T-helper 2 cell (primary cell): ENCODE measurements at places on chromosomes 6 and 20.
A peak's percentile ranks its signal among the peaks of the same experiment; 100 is the strongest.

DNA sequence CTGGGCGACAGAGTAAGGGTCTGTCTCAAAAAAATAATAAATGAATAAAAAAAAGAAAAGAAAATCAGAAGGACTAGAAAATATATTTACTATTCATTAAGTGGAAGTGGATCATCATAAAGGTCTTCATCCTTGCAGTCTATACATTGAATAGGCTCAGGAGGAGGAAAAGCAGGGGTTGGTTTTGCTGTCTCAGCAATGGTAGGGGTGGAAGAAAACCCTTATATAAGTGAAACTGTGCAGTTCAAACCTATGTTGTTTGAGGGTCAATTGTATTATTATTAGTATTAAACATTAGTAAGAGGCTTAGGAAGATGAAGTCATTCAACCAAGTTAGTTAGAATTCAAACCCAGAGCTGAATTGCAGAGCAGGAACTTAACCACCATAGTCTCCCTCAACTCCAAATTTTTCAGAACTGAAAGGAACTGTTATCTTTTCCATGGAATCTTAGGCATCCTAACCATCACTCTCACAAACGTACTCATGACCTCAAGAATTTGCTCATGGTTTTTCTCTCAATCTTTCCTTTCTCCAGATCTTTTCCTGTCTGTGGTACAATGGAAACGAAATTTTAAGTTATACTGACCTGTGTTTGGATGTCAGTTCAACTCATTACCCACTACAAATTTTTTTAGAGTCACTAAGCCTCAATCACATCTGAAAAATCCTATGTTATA lies 7.7 kb upstream of the SMIM13 start:
- DNase-seq, result no peak

GRCh38 chr6:109336221-109336961 lies 45.9 kb downstream of the CD164 start:
- DNase-seq, result no peak

DNA sequence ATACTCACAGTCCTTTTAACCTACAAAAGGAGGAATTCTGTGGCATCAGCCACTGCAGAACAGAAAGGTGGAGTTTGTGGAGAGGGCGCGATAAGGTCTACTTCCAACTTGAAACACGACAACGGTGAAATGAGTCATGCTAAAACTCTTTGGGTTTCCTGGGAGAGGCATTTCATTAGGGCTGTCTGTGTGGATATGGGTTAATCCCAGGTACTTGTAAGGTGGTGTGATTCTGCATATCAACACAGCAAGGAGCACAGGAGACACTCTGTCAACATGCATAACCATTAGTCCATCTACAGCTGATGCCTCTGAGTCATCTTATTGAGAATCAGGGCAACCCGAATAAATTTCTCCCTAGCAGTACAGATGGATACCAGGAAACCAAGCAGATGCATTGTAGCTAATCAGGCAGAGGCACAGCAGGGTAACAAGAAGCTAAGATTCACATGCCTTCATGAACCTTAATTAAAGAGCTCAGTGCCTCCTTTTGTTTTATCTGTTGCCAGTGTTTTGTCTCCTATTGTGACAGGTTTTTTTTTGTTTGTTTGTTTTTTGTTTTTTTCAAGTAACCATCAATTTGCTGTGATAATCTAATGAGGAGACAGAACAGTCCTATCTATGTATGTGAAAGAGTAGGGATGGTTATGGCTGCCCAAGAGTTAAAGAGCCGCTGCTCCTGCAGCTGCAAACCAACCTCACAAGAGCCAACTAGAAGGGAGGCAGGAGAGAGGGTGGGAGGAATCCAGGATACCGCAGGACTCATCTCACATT lies 315.8 kb upstream of the SOX4 start:
- DNase-seq, result no peak

GRCh38 chr6:149951626-149952025 lies 9.8 kb downstream of the ULBP2 start:
- no peak for DNase-seq

GRCh38 chr6:28368522-28368921 lies 18.8 kb downstream of the ZKSCAN3 start:
- no peak for DNase-seq

GRCh38 chr20:44959082-44959637 lies 1.0 kb downstream of the TOMM34 start:
- no peak for DNase-seq

DNA sequence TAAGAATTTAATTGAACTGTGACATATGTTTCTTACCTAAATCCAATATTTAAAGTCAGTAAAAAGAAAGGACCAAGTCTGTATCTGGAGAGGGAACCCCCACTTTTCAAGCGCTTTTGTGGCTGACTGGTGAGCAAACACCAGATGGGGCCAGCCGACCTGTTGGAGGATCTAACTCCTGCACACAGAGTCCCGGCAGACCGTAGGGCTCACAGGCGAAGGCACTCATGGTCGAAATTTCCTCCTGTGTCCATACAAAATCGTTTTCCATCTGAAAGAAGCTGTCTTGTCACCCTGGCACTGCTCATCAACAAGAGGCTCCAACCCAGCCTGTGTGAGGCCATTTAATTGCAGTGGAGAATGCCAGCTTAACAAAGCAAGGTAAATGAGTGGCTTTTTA lies 94.0 kb downstream of the SCML4 start:
- DNase-seq, result peak; percentile 35

GRCh38 chr20:61809006-61809770 lies 256.5 kb downstream of the TAF4 start:
- DNase-seq, result no peak

GRCh38 chr6:108074057-108074358 lies 533 bp downstream of the OSTM1 start:
- DNase-seq, result no peak

GRCh38 chr6:127115746-127116145 lies 2.7 kb upstream of the RSPO3 start:
- DNase-seq, result no peak

- DNase-seq, result no peak
These were observed 109.1 kb downstream of the MAN1A1 start for GRCh38 chr6:119240257-119241110.

GRCh38 chr6:43278524-43279078 lies 19.5 kb upstream of the SLC22A7 start:
- DNase-seq, result no peak

DNA sequence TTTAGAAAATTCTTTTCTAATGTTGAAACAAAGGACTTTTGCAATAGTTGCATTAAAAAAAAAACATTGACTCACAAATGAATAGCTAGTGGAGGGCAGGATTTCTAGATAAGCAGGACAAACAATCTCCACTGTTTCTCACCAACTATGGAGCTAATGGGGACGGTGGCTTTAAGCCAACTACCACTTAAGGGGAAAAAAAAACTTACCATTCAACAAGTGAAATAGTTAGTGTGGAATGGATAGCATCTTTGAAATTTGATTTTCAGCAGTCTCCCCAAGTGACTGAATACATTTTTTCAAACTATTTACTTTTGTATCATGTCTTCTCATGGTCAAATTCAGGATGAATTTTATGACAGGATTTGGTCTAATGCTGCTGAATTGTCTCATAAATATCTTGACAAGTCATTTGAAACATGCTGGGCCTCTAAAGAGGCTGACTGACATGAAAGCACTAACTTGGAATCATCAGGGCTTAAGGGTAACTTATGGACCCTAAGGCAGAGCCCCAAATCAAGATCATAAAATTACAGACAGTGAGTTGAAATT lies 100.5 kb downstream of the EYA4 start:
- no peak for DNase-seq

- no peak for DNase-seq
These were observed 12.3 kb upstream of the CCDC167 start for GRCh38 chr6:37511910-37512399.

GRCh38 chr6:168410035-168410434 lies 30.9 kb upstream of the SMOC2 start:
- no peak for DNase-seq

GRCh38 chr6:34381081-34381480 lies 11.4 kb downstream of the NUDT3 start:
- DNase-seq, result no peak

GRCh38 chr6:33744001-33744848 lies 2.5 kb downstream of the IP6K3 start:
- DNase-seq, result peak; percentile 43
